ENCODE measurements at places on chromosomes 1 and 21.
A peak's percentile ranks its signal among the peaks of the same experiment; 100 is the strongest.

GRCh38 chr1:114979278-114979891, 50.2 kb upstream of the TSHB start:
- DNase-seq, result peak; percentile 66

- DNase-seq, result no peak
These were observed 40.6 kb upstream of the CD46 start for GRCh38 chr1:207711285-207711684.

DNA sequence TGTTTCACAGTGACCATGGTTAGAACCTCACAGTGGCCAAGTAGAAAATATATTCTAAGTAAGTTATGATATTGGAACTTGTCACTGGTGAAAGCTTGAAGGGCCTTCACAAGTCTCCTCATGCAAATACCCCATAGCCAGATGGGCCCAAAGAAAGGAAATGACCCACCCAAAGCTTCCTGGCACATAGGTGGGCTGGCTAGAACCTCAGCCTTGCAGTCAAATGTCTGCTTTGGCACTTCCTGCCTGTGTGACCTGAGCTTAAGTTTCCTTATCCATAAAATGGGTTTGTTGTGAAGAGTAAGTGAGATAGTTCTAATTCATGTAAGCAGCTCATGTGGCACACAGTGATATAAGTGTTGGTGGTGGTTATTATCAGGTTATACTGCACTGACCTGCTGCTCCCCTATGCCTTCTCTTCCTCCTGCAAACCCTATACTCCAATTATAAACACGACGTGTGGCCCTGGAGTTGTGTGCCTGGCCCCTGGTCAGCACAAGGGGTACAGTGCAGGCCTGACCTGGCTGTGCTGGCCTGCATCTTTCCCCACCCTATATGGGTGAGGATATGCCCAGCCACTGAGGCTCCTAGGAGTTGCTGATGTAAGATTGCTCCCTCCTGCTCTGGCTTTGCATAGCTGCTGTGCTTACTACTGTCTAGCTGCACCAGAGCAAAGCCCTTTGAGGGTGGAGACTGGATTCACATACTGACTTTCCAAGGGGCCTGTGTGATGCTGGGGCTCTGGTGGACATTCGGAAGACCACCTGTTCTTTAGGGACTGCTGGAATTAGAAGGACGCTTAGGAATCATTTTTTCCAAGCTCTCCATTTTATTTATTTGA, 4.7 kb upstream of the SLFNL1 start:
- DNase-seq, result no peak

DNA sequence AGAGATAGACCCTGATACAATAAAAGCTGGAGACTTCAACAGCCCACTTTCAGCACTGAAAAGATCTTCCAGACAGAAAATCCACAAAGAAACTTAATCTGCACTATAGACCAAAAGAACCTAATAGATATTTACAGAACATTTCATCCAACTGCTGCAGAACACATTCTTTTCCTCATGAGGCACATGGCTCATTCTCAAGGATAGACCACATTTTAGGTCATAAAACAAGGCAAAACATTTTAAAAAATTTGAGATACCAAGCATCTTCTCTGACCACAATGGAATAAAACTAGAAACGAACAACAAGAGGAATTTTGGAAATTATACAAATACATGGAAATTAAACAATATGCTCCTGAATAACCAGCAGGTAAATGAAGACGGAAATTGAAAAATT, 15.0 kb upstream of the IL20 start:
- no peak for DNase-seq

- no peak for DNase-seq
These were observed 4.7 kb downstream of the TMEM54 start for GRCh38 chr1:32896451-32896850.

DNA sequence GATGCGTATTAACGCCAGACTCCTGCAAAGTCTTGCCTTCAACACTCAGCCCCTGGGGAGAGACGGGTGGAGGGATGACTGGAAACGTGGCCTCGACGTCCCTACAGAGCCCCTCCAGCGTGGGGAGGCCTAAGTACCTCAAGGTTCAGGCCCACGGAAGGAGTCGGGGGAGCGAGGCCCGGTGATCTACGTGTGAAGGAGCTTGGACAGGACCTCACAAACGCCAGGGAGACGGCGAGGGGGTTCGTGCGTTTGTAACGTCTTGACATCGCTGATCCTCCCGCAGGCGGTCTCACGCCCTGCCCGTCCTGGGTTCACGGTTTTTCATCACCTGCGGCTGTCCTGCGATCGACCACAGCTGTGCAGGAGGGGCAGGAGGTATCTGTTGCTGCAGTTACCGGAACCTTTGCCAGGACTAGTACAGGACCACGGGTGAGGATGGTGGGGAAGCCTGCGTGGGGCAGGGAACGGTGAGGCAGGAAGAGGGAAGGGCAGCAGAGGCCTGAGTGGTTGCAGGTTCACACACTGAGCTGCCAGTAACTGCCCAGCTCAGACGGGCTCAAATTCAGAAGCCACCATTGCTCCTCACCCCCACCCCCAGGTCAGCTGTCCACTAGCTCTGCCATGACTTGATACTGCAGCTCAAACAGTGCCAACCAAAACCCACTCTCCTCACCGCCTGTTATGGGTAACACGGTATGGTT, 889 bp upstream of the CCNL2 start:
- no peak for DNase-seq

DNA sequence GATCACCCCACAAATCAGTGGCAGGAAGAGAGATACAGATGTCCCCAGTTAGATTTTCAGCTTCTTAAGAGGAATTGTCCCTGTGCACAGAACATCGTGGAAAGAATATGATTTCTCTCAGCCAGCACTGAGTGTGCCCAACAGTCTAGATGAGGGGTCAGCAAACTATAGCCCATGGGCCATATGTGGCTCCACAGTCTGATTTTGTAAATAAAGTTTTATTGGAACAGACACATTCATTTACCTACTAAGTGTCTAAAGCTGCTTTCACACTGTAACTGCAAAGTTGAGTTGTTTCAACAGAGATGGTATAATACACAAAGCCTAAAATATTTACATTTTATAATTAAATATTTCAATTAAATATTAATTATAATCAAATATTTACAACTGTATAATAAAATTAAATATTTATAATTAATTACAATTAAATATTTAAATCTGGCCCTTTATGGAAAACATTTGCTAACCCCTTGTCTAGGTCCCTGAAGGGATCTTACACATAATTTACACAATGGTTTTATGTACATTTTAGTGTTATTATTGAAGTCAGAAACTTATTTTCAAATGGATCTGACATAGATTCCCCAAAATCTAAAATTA, 407.6 kb downstream of the PTPRU start:
- no peak for DNase-seq

DNA sequence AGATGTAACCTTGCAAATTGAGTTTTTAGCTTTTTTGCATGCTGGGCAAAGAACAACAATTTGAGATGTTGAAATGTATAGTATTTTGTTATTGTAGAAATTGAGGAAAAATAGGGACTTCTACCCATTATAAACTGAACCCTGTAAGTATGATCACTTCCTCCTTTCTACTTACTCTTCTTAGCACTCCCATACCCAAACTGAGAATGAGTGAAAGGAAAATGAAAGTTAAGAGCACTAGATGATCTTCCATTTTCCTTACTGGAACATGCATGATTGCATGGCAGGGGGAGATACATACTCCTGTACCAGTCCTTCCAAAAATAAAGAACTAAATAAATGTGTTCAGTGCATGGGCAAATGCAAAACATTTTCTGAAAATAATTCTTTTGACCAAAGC, 107.4 kb upstream of the KIAA1614 start:
- no peak for DNase-seq

GRCh38 chr1:44792736-44793502, 4.9 kb upstream of the BEST4 start:
- DNase-seq, result no peak

All from T-cell (primary cell).